Osteocyte (in vitro differentiated cells): ENCODE measurements at places on chromosomes 7 and 10. TPM values are rescaled to one million over a fixed set of nuclear protein-coding genes. Genes with fewer than 3 reads are reported as not detected.

ACBD7 gene
- 0.73 and 0.86 TPM in 2 replicates for total RNA-seq

MGMT gene
- 17.0 and 20.8 TPM in 2 replicates for total RNA-seq

UFSP1 gene
- total RNA-seq, result 2.9 and 3.7 TPM in 2 replicates

MBL2 gene
- not detected in 2 replicates for total RNA-seq

PVRIG gene
- not detected in 2 replicates for total RNA-seq

CTTNBP2 gene
- 2.3 and 2.6 TPM in 2 replicates for total RNA-seq

SFRP5 gene
- total RNA-seq, result not detected in 2 replicates

OR9A4 gene
- total RNA-seq, result not detected in 2 replicates

FAM20C gene
- total RNA-seq, result 132 and 143 TPM in 2 replicates

HMX3 gene
- not detected in 2 replicates for total RNA-seq

ANKRD30A gene
- total RNA-seq, result not detected in 2 replicates

PITX3 gene
- 0.31 TPM in 1 of 2 replicates, not detected in the other for total RNA-seq

GPR141 gene
- not detected in 2 replicates for total RNA-seq

MYL10 gene
- total RNA-seq, result 0.52 TPM in 1 of 2 replicates, not detected in the other

ACHE gene
- 1.5 and 2.2 TPM in 2 replicates for total RNA-seq

ATOH7 gene
- total RNA-seq, result not detected in 2 replicates

PIK3CG gene
- total RNA-seq, result not detected in 2 replicates

VENTX gene
- total RNA-seq, result not detected in 2 replicates

VWA2 gene
- total RNA-seq, result not detected in 2 replicates

PIP4K2A gene
- total RNA-seq, result 41.1 and 52.7 TPM in 2 replicates

MSMB gene
- not detected in 2 replicates for total RNA-seq

ENTPD7 gene
- 21.7 and 22.8 TPM in 2 replicates for total RNA-seq

OR2A5 gene
- total RNA-seq, result not detected in 2 replicates

PON1 gene
- not detected in 2 replicates for total RNA-seq

PBLD gene
- 8.6 and 10.1 TPM in 2 replicates for total RNA-seq

GATAD1 gene
- total RNA-seq, result 42.2 and 42.8 TPM in 2 replicates

CYP3A5 gene
- not detected in 2 replicates for total RNA-seq

GCK gene
- not detected in 2 replicates for total RNA-seq

NRP1 gene
- total RNA-seq, result 208 and 222 TPM in 2 replicates

EEPD1 gene
- total RNA-seq, result 1.3 and 1.4 TPM in 2 replicates

LEP gene
- total RNA-seq, result not detected in 2 replicates

PKD2L1 gene
- not detected in 2 replicates for total RNA-seq

TUBAL3 gene
- total RNA-seq, result not detected in 2 replicates

LRRC61 gene
- total RNA-seq, result not detected in 2 replicates

EN2 gene
- total RNA-seq, result 3.3 and 3.4 TPM in 2 replicates

VWDE gene
- not detected in 2 replicates for total RNA-seq

ASZ1 gene
- total RNA-seq, result not detected in 2 replicates

TRPV6 gene
- not detected in 2 replicates for total RNA-seq
